Hypothalamus (tissue), 51 donors: ENCODE measurements at places on chromosomes 13 and 19.

- DNase-seq, result no peak
These were observed 8.4 kb upstream of the KLK14 start for GRCh38 chr19:51091126-51091525.

GRCh38 chr13:30715837-30716236, 19.5 kb upstream of the ALOX5AP start:
- DNase-seq, result no peak

DNA sequence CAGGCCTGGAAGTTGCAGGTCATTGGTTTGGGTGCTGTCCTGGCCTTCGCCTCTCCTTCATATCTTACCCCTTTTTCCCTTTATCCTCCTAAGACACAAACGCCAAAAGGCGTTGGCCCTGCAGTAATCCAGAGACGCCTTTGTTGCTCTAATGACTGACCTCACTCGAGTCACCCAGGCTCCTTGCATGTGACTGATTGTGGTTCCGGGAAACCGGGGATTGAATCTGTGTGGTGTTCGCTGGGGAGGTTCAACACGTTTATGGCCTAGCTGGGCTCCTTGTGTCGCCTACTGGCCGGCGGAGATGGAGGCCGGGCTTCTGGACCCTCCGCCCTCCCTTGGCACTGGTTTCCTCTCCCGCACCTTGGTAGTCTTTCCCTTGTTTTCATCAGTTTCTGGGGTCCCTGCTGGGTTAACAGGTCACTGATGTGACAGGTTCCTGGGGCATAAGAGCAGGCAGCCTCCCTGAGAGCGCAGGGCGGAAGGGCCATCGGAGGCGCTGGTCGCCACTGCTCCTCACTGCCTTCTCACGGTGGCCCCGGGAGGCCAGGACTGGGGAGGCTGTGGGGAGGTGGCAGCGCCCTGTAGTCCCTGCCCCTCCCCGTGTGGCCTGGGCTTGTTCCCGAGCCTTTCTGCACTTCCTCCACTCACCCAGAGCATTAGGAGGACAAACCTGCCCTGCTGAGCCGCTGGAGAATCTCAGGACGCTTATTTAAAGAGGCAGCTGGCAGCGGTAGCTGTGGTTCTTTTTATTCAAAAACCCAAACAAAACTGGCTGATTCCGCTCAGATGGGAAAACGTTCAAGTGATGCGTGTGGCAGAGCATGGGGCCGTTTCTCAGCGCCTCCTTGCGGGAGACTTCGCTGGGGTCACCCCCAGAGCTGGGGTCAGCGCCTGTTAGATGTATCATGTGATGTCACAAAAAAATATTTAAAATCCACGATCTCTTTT, 18.1 kb upstream of the NDUFS7 start:
- no peak for DNase-seq

DNA sequence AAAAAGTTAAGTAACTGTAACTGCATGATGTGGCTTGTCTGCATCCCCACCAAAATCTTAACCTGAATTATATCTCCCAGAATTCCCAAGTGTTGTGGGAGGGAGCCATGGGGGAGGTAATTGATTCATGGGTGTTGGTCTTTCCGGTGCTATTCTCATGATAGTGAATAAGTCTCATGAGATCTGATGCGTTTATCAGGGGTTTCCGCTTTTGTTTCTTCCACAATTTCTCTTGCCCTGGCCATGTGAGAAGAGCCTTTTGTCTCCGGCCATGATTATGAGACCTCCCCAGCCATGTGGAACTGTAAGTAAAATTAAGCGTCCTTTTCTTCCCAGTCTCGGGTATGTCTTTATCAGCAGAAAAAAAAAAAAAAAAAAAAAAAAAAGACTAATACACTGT, 385.8 kb downstream of the SLITRK1 start:
- no peak for DNase-seq

GRCh38 chr19:41308450-41309179, 1.4 kb upstream of the CCDC97 start:
- DNase-seq, result peak; percentile 63
